Large intestine (tissue), 12 donors: ENCODE measurements at places on chromosomes 4 and X.

- no peak for DNase-seq
Observed at GRCh38 chr4:153773236-153773690, 13.4 kb upstream of the RNF175 start.

DNA sequence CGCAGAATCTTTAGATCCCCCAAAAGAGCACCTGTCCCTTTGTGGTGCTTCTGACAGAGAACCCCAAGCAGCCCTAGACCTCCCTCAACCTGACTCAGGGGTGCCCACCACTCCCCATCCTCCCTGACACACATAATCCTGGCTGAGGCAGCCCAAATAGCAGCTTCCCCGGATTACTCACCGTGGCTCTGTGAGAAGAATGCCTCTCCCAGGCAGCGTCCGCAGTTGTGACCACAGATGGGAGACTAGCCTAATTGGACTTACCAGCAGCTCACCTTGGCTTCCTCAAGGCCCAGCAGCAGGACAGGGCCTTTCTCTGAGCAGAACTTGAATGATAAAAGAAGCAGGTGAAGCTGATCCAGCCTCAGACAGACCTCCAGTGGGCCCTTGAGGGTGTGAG lies 10.3 kb upstream of the ODAPH start:
- no peak for DNase-seq

DNA sequence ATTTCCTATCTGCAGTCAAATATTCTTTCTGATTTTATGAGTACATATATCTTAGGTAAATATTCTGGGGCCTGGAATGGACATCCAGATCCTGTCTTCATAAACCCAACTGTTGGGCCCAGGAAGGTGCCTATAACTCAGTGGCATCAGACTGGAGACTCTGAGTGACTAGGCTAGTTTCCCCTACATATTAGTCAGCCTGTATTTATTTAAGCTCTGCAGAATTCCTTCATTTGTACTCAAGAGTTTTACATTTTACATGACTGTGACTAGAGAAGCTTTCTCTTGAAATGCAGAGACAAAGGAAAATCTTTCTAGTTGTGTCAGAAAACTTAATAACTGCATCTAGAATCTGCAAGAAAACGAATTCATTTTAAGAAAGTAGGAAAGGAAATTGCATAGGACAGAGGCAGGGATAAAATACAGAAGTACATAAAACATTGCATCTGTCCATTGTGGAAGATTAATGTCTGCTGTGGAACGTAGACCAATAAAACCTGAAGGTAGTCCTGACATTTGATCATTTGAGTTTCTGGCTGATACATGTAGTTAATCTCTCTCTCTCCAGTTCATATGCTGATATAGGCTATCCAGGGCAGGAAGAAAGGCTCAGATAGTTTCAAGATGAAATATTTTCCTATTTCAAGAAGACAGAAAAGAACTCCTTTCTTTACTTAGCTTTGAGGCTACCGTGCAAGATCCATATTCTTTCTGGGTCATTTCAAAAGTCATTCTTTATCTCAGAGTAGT lies 78.2 kb downstream of the OPHN1 start:
- peak; percentile 3 for DNase-seq

- no peak for DNase-seq
Observed at GRCh38 chr4:7867701-7868435, 71.8 kb downstream of the AFAP1 start.
